ENCODE measurements at places on chromosomes 5 and 9. TPM values are rescaled to one million over a fixed set of nuclear protein-coding genes. Genes with fewer than 3 reads are reported as not detected.

Gene LTC4S
- 26.0 TPM for total RNA-seq

Gene PLCXD3
- 4.7 TPM for total RNA-seq

Gene CD180
- total RNA-seq, result 1.6 TPM

Gene C6
- total RNA-seq, result 41.8 TPM

Gene TMCO6
- 20.6 TPM for total RNA-seq

Measured in mucosa of gallbladder (tissue), 1 donor.